ENCODE measurements at places on chromosomes 1 and 21.

- no peak for ATAC-seq
Measured at GRCh38 chr1:159023723-159024122, 14.0 kb downstream of the IFI16 start.

- peak; percentile 24 for ATAC-seq
Measured at GRCh38 chr1:202010180-202011015, at the start of gene ELF3. TSS of gene ELF3 (plus strand) at chr1:202010587. CDS start at chr1:202011137, 550 bp downstream.

- peak; percentile 8 for ATAC-seq
Measured at GRCh38 chr1:114154963-114155322, 1.3 kb upstream of the SYT6 start.

DNA sequence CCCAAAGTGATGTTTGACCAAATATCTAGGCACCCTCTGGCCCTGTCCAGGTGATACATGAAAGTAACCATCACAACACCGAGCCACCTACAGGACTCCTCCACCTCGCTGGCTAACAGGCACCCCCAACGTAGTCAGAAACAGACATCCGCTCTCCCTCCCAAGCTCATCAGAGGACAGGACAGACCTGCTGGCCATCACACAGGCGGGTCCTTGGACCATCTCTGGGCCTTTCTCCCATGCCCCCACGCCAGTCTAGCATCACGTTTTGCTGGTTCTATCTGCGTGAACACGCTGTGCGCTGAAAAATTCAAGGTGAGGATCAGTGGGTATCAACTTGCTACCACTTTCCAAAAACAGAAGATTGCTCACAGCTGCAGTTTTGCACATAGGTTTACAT is 21.4 kb upstream of the ADARB1 start:
- no peak for ATAC-seq

DNA sequence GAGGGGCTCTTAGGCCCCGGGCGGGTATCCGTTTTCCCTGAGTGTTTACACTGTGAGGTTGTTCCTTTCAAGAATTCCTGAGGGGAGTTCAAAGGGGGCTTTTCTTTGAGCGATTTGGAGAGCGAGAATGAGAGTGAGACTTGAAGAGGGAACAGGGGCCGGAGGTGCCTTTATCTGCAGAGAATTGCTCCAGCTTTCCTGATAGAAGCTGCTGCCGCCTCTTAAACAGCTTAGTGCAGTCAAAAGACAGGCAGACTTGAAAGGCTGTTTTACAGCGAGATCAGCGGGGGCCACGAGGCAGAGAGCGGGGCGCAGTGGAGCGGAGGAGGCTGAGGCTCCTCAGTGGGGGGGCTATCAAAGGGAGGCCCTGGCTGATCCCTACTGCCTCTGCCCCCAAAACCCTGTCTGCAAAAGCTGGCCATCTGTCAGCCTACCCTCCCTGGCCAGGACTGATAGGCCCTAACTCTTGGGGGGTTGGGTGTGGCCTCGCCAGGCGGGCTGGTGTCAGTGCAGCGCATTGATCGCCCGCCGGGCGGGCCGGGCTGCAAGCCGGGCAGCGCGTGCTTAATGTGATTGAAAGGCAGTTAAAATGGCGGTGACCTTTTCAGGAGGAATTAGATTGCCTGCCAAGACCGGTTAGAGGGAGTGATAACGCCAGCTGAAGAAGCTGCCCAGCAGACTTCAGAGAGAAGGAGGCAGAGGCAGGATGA is 36.4 kb downstream of the TMEM53 start:
- ATAC-seq, result no peak

DNA sequence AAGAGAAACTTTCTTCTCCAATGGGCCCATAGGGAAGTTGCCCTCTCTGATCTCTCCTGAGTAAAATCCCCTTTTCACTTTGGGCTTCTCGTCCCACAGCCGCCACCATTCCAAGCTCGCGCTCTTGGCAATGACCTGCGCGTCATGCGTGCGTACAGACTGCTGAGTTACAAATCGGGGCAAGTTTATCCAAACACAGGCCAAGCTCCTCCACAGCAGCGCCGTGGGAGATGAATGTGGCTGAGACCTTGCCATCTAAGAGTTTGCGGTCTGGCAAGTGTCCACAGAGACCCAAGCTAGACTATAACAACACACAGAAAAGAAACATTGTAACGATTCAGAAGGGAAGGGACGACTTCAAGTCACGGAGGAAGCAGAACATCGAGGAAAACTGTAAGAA is 116.3 kb upstream of the SOD1 start:
- ATAC-seq, result no peak

DNA sequence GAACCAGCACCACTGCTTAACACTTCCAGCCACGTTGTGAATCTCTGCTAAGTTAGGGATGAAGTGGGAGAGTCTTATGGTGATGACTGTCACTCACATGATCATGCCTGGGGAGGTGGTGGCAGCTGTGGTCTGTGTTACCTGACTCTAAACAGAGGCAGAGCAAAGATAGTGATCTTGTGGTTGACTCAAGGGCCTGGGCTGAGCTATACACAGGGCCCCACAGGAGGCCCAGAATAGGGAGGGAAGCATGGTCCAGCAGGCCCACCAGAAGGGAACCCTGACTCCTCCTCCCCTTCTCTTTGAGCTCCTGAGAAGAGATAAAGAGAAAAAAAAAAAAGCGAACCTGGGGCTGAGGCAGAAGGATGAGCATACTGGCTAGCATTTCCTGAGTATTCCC is 55.0 kb downstream of the PLXNA2 start:
- ATAC-seq, result no peak

DNA sequence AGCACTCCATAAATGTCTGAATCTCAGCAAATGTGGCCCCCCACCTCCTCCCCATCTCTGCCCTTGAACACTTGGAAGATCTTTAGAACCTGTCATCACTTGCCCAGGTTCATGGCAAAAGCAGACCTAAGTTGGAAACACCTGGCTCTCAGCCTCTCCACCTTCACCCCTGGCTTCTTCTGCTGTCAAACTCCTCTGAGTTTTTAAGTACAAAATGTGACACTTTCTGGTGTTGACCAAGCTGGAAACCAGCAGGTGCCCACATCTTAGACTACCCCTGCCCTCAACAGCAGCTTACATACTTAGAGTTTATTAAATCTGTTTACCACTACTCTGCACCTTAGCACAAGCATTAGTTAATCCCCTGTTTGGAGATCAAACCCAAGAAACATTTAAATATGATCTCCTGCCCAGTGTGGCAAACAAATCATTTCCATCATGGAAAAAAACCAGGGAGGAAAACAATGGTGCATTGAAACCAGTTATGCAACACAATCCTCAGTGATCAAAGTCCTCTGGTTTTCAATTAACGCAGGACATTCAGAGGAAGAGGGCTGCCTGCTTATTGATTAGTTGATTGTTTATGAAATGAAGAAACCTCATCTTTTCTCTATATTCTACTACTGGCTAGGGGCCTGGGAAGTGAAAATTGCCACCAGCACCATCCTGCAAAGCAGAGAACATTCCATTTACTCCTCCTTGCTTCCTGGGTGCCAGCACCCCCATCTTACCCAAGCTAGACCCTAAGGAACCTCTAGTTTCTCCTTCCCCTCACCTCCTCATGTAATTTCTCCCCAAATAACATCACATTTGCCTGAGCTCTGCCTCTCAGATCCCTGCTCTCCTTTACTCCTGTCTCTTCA is 139.4 kb upstream of the RAB4A start:
- no peak for ATAC-seq

DNA sequence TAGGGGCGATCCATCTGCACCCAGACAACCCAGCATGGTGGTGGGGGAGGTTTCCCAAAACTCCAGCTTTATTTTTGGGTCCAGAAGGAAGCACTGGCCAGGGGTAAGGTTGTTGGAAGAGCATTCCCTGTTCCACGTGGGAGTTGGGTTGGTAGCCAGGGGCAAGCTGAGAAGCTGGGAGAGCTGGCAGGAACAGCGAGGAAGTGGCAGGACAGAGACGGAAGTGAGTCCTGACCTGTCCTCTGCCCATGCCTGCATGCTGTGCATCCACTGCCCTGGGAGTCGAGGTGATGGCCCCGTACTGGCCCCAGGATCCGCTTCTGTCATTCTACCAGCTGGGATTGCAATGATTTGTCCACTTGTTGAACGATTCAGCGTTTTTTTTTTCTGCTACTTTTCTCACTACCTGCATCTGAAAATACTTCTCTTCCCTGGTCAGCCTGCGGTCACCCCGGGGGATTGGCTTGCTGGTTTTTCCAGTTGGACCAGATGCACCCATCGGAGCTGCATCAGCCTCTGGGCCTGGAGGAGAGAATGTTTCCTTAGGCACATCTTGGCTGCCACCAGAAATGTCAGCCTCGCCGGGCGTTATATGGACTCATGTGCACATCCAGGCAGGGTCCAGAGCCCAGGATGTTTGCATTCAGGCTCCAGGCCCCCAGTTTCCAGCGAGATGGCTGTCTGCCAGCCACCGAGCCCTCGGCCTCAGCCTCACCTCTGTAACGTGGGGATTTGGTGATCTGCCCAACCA is 28.3 kb upstream of the TMPRSS2 start:
- no peak for ATAC-seq

GRCh38 chr1:84442256-84442655 is 36.8 kb upstream of the RPF1 start:
- peak; percentile 96 for ATAC-seq

- no peak for ATAC-seq
Measured at GRCh38 chr1:175763797-175764196, 20.4 kb upstream of the TNR start.

DNA sequence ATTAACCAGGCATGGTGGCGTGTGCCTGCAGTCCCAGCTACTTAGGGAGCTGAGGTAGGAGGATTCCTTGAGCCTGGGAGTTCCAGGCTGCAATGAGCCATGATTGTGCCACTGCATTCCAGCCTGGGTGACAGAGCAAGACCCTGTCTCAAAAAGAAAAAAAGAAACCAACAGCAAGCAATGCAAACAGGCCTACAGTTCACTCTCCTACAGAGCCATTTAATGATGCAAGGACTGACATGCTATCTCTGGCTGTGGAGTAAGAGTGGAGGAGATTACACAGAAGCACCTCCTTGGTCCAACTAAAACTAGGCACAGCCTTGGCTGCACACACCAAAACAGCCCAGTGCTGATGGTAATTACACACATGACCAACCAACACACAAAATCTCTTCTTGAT is 127.5 kb upstream of the SOD1 start:
- no peak for ATAC-seq

- no peak for ATAC-seq
Measured at GRCh38 chr1:152774875-152775274, at the start of gene LCE1F. TSS of gene LCE1F (plus strand) at chr1:152775140. CDS start at chr1:152776372, 1,232 bp downstream.

DNA sequence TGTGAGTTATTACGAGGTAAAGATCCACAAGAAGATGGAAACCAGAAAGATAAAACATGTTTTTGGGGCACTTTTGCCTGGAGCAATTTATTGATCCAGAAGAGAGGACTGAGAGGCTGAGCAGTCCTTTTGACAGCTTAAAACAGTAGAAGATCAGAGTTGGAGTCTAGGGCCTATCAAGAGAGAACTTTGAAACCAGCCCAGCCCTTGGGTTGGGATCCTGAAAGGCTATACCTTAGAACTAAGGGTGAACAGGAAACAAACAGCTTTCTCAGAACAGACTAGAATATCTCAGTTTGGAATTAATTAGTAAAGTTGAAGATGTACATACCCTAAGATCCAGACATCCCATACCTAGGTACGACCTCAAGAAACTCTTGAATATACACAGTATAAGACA is 89.6 kb downstream of the ZZZ3 start:
- no peak for ATAC-seq

DNA sequence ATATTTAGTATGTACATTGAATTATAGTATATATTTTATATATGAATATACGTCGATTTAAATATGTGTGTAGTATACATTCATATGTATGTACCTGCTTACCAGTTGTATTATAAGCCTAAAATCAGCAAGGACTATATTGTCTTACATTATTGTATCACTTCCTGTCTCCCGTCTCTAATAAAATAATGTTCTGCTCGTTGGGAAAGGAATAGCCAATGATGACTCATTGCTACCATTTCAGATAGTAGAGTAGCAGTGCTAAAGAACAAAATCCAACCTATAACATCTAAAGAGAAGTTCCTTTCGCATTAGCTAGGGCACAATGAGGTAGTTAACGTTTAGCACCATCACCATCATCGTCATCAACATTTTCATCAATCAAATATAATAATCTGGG is 39.9 kb upstream of the SMYD2 start:
- no peak for ATAC-seq

DNA sequence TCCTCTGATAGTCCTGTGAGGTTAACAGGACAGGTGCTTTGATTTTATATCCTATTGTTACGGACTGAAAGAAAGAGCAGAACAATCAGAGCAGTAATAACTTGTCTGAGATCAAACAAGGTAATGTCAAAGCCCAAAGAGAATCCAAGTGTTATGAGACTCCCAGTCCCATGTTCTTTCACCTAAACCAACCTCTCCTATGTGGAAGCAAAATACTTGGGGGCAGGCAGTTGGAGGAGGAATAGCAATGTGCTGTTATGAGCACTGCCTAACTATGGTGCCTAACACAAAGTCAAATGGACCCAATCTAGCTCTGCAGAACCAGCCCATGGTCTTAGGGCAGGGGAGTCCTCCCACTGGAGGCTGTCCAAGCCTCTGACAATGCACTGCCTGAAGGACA is 28.1 kb downstream of the ACBD3 start:
- ATAC-seq, result no peak

DNA sequence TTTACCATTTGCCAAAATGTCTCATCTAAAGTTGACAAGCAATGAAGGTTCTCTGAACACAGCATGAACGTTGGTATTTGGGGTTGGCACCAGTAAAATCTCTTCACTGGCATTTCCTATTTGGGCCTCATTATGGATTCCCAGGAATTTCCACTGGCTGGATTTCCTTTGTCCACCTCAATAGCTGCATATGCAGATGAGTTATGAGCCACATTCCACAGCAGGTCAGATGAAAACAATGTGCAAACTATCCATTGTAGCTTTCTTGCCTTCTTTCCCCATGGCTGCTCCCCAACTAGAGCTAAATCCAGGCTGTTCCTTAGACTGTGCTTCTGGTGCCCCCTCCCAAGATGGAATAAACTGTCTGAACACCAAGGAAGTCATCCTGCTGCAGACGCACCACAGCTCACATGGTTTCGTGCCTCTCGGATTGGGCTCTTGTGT is 168.1 kb upstream of the FGGY start:
- no peak for ATAC-seq

DNA sequence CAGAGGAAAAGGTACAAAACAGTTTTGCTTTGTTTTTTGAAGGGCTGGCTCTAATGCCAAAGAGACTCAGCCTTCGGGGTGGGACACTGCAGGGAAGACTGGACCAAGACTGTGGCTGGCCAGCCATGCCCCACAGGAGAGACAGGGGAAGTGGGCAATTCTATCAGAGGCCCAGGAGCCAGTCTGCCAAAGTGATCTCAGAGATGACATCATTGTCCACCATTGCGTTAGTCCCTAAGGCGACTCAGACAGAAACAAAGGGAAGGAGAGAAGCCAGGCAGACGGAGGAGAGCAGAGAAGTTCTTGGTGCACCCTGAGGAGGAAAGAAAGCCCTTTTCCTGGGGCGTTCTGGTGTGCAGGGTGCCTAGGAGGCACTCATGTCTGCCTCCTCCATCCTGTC is 26.4 kb downstream of the OPTC start:
- ATAC-seq, result no peak

DNA sequence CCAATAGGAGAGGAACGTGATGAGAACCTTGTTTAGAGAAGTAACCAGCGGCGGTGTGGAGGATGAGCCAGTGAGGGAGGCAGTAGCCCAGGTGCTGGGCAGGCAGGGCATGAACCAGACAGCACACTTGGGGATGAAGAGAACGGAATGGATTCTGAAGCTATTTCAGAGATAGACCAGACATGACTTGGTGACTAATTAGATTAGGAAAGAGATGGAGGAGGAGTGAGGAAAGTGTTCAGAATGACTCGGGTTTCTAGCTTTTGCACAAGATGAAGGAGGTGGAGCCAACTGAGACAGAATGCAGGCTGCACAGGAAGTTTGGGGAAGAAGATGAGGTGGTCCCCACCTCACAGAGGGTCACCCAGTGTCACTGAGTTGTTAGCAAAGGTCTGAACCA is 5.1 kb downstream of the PEF1 start:
- ATAC-seq, result no peak

Data from activated CD4-positive, CD25-positive, alpha-beta regulatory T cell treated with anti-CD3 and anti-CD28 coated beads, Interleukin-2, amount 50 U/mL, for 24 hours (primary cell).